ENCODE measurements at places on chromosomes 7 and 10. TPM values are rescaled to one million over a fixed set of nuclear protein-coding genes. Genes with fewer than 3 reads are reported as not detected.

The NPY4R2 gene
- not detected for polyA plus RNA-seq

The EBLN1 gene
- polyA plus RNA-seq, result not detected

The ARHGEF5 gene
- 2.0 TPM for polyA plus RNA-seq

The PIP gene
- polyA plus RNA-seq, result not detected

The SLC16A12 gene
- not detected for polyA plus RNA-seq

The NXPH1 gene
- polyA plus RNA-seq, result not detected

The FZD1 gene
- polyA plus RNA-seq, result 0.60 TPM

The TMEM26 gene
- polyA plus RNA-seq, result not detected

The NRG3 gene
- polyA plus RNA-seq, result not detected

The HOXA9 gene
- not detected for polyA plus RNA-seq

The ABCC2 gene
- polyA plus RNA-seq, result 1.0 TPM

The FAM13C gene
- polyA plus RNA-seq, result not detected

The EMX2 gene
- polyA plus RNA-seq, result not detected

The GIMAP2 gene
- 153 TPM for polyA plus RNA-seq

The CFAP46 gene
- not detected for polyA plus RNA-seq

The MUC3A gene
- polyA plus RNA-seq, result not detected

The BEND7 gene
- polyA plus RNA-seq, result not detected

The STAG3 gene
- 6.5 TPM for polyA plus RNA-seq

The TMEM273 gene
- polyA plus RNA-seq, result 0.26 TPM

The POLR2J2 gene
- polyA plus RNA-seq, result 3.9 TPM

The AEBP1 gene
- polyA plus RNA-seq, result 13.5 TPM

The ICA1 gene
- polyA plus RNA-seq, result 0.75 TPM

The CC2D2B gene
- not detected for polyA plus RNA-seq

The LRRN3 gene
- 169 TPM for polyA plus RNA-seq

The MAP3K8 gene
- not detected for polyA plus RNA-seq

Measured in naive thymus-derived CD4-positive, alpha-beta T cell (primary cell).